GM19239 (cell line): ENCODE measurements at places on chromosomes 7 and 10.

DNA sequence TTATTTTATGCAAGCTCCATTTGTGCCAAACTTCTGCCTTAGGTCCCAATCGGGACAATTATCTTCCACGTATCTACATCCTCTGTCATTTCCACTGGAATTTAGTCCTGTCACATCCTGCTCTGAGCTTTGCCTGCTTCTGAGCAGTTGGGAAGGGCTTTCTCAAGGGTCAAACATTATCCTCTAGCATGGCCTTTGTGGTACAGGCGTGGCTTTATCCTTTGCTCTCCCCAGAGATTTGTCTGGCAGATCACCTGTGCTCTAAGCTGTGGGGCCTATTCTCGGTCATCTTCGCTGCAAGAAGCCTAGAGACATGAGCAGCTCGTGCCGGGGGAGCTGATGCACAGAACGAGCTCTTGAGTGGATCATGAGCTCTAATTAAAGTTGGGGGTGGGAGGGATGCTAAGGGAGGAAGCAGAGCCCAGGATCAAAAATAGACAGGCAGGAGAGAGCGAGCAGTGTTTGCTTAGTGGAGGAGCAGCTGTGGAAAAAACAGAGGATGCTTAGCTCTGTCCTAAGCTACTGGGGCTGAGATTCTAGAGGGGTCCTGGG is 19.8 kb upstream of the TMEM273 start:
- no peak for DNase-seq

- no peak for DNase-seq
Measured at GRCh38 chr7:65279795-65280194, 93.9 kb upstream of the ZNF92 start.

GRCh38 chr7:108017776-108018151 is 14.8 kb upstream of the LAMB1 start:
- DNase-seq = no peak

DNA sequence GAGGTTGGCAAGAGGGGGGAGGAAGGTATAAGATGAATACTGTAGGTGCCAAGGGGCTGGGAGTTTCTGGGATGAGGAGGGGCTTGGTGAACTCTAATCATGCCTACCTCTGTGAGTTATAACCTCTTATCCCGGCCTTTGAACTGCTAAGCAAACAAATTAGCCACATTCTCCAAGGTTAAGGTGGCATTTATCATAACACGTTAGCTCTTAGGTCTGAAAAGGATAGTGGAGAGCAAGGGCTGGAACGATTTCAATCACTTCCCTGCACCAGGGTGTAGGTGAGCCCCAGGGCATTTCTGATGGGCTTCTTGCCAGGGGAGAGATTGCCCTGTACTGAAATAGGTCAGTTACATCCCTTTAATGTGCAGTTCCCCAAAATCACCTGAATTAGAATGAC is 28.6 kb upstream of the DMBT1 start:
- DNase-seq = no peak

GRCh38 chr10:30121401-30121800 is 62.0 kb upstream of the JCAD start:
- no peak for DNase-seq

DNA sequence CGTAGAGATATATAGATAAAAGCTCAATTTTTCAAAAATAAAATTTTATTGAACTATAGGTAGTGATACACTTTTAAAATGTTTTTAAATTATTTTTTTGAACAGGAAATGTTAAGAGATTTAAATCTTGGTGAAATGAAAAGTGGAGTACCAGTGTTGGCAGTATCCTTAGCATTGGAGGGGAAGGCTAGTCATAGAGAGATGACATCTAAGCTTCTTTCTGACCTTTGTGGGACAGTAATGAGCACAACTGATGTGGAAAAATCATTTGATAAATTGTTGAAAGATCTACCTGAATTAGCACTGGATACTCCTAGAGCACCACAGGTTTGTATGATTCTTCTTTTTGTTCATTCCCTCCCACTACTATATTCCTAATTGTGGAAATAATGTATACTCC is 15.8 kb downstream of the PDCD4 start:
- no peak for DNase-seq

GRCh38 chr7:36279200-36279925 is 110.3 kb upstream of the ANLN start:
- no peak for DNase-seq

DNA sequence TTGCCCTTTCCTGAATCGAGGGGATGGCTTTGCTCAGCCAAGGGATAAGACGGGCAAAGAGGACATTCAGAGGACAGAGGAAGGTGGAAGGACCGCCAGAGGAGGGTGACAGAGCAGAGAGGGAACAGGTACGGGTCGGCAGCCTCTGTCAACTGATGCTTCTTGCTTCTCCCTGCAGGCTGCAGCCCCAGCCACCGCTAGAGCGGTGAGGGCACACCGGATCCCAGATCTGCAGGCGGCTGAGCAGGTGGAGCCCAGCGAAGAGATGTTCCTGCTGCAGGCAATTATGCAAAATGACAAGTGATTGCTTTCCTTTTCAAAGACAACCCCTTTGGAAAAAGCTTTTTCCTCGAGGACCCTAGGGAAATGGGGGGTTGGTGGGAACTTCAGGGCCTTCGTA is 181.9 kb upstream of the ANKRD30A start:
- DNase-seq = no peak

- no peak for DNase-seq
Measured at GRCh38 chr7:148367731-148368475, 222.7 kb upstream of the C7orf33 start.

DNA sequence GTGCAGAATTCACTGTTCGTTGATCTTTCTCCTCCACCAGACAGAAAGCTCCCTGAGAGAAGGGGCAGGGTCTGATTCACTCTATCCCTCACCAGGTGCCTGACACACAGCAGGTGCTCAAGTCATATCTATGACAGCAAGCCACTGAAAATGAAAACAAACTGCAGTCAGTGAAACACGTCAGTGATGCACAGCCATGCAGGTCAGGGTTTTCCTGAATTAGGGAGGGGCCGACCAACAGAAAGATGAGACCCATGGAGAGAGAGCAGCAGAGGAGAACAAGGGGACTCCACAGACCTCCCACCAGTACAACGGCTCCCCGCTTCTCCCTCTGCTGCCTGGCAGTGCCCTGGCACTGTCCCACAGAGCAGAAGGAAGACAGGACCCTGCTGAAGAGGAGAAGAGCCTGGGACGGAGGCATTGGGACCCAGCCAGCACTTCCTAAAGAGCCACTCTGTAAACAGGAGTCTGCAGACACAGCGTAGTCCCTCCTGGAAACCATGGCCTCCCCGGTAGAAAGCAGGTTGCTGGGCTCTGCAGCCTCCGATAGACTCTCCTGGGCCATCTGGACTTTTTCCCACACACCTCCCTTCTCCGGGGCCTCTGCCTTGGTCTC is 50.3 kb downstream of the FAM53B start:
- DNase-seq = no peak

DNA sequence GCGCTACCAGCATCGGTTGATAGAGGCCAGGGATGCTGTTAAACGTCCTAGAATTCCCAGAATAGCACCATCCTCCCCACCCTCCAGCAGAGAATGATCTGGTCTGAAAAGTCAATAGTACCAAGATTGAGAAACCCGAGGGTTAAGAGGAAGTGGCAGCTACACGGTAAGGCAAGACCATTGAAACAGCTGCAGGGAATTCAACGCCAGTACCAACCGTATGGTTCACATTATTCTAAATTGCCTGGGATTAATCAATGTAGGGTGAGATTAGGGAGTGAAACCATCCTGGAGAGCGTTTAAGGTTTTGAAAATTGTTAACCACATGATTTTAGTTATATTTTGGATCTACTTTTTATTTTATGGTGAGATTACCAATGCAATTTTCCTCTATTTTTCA is 352.2 kb downstream of the PRPF18 start:
- DNase-seq = no peak

DNA sequence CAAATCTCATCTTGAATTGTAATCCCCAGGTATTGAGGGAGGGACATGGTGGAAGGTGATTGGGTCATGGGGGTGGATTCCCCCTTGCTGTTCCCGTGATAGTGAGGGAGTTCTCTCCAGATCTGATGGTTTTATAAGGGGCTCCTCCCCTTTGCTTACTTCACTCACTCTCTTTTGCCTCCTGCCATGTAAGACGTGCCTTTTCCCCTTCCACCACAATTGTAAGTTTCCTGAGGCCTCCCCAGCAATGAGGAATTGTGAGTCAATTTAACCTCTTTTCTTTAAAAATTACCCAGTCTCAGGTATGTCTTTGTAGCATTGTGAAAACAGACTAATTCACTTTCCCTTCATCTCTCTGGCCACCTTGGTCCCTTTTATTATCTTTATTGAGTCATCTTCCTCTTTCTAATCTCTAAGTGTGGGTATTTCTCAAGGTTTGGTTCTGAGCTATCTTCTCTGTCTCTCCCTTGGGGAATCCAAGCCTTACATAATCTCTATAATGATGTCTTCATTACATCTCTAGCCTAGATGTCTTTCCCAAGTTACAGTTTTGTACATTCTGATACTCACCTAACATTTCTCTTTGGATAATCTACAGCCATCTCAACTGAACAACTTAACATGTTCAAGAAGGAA is 99.1 kb upstream of the JCAD start:
- no peak for DNase-seq

GRCh38 chr10:72257051-72257892 is 16.5 kb upstream of the DDIT4 start:
- DNase-seq = no peak

DNA sequence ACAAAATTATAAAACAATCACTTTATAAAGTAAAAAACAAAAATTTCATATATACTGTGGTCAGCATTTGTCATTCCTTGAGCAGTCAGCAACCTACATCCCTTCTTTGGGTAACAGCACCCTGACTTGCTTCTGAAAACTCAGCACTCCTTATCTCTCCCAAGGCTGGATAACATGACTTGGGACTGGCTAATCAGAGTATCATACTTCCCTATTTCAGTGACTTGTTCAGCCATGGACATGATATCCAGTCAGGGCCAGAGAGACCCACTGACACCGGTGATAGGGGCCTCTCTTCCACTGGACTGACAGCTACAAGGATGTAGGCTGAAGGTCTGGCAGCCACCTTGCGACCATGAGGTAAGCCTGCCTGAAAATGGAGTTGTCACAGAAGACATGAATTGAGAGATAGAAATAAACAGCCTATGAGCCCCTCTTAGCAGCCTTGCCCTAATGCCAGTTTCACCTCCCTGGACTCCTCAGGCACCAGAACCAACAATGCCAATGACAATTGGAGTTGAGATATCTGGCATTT is 84.4 kb upstream of the NEBL start:
- DNase-seq = no peak

DNA sequence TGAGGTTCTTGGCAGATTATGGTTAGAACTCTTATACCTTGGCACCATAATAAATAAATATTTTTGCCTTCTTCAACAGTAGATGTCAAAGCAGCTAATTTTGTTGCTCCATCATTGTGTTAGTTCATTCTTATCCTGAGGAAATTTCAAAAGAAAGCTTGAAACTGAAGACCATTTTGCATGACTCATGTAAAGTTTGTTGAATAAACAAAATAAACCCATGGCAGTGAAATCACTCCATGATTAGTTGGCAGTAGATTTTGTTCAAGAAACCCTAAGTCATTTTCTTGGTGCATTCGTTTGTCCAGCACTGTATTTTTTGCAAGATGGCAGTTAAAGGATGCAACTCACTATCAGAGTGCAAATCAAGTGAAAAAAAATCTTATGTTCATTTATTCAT is 91.6 kb downstream of the HECW1 start:
- DNase-seq = no peak

GRCh38 chr7:111031916-111032315 is 59.0 kb upstream of the LRRN3 start:
- no peak for DNase-seq

DNA sequence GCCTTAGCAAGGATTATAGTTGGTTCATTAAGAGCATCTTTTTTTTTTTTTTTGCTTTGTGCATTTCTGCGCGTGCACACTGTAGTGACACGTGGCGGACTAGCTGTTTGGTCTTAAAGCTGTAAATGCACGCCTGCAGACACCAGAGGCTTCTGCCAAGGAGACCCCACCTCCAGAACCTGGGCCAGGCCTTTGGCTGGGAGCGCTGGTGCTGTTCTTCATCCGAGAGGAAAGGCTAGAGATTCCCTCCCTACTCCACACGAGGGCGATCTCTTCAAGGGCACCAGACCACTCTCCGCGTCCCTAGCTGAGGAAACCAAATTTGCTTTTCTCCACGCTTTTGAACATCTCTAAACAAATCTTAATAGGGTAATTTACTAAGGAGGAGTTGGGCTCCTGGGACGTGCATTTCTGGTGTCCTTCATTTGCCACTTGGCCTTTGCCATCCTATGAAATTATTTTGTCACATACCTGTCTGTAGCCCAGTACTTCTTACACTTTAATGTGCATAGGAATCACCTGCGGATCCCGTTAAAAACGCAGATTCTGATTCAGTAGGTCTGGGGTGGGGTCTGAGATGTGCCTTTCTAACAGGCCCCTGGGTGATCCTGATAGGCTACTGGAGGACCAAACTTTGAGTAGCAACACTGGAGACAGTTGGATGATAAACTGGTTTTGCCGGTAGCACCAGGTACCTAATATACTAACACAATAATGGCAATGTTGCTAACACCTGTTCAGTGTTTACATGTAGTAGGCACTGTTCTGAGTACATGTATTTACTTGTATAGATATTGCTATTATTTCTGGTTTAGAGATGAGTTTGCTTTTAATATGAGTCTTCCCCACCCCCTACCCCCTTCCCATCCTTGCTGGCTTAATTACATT is 1.3 kb upstream of the SLC26A5 start:
- DNase-seq = peak; percentile 76
